ENCODE measurements at places on chromosomes 3 and 15. TPM values are rescaled to one million over a fixed set of nuclear protein-coding genes. Genes with fewer than 3 reads are reported as not detected.

ZNF385D gene
- 0.28 TPM for total RNA-seq

MAP6D1 gene
- 1.9 TPM for total RNA-seq

- no peak for DNase-seq
These were observed 6.8 kb downstream of the SSR3 start for GRCh38 chr3:156548041-156548687.

CFAP91 gene
- not detected for total RNA-seq

DNA sequence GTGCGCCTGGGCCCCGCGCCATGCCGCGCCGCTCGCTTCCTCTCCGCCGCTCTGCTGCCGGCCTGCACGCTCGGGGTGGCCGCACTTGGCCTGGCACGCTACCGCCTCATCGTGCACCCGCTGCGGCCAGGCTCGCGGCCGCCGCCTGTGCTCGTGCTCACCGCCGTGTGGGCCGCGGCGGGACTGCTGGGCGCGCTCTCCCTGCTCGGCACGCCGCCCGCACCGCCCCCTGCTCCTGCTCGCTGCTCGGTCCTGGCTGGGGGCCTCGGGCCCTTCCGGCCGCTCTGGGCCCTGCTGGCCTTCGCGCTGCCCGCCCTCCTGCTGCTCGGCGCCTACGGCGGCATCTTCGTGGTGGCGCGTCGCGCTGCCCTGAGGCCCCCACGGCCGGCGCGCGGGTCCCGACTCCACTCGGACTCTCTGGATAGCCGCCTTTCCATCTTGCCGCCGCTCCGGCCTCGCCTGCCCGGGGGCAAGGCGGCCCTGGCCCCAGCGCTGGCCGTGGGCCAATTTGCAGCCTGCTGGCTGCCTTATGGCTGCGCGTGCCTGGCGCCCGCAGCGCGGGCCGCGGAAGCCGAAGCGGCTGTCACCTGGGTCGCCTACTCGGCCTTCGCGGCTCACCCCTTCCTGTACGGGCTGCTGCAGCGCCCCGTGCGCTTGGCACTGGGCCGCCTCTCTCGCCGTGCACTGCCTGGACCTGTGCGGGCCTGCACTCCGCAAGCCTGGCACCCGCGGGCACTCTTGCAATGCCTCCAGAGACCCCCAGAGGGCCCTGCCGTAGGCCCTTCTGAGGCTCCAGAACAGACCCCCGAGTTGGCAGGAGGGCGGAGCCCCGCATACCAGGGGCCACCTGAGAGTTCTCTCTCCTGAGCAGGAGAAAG is 951 bp downstream of the GPR62 start:
- DNase-seq: no peak

DNA sequence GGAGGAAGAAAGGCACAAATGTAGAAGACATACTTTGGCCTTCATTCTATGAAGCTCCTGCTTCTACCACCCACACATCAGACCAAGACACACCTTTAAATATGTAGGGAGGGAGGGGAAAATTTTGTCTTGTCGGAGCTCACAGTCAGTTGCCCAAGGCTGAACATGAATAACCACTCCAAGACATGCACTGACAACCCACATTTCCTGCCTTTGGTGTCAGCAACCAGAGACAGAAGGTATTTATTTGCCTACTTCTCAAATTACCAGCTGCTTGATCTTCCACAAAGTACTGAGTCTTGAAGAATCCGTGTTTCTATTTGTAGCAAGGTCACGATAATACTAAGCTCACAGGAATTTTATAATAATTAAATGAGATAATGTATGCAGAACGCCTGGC is 169.7 kb downstream of the KCNMB2 start:
- DNase-seq: peak; percentile 60

ACAN gene
- 0.54 TPM for total RNA-seq

DNA sequence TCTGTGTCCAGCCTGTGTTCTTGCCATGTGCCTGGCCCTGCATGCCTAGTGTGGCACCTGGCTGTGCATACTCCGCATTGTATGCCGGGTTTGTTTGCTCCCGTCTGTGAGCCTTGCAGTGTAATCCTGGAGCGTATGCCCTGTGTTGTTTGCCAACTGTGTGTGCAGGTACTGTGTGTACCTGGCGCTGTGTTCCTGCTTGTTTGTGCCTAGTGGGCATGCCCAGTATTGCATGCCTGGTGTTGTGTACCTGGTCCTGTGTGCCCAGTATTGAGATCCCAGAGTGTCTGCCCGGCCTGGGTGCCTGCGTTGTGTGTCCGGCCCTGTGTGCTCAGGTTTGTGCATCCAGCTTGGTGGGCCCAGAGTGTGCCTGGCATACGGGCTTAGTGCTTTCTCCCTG is 54.5 kb upstream of the CHRNA7 start:
- DNase-seq: no peak
